ENCODE measurements at places on chromosomes 3 and 15. TPM values are rescaled to one million over a fixed set of nuclear protein-coding genes. Genes with fewer than 3 reads are reported as not detected.

GCSAM gene
- total RNA-seq = 0.63 TPM

SLC22A13 gene
- 2.6 TPM for total RNA-seq

GOLGA6L4 gene
- 11.8 TPM for total RNA-seq

HDC gene
- total RNA-seq = 1.6 TPM

CELF6 gene
- total RNA-seq = 19.2 TPM

DNA sequence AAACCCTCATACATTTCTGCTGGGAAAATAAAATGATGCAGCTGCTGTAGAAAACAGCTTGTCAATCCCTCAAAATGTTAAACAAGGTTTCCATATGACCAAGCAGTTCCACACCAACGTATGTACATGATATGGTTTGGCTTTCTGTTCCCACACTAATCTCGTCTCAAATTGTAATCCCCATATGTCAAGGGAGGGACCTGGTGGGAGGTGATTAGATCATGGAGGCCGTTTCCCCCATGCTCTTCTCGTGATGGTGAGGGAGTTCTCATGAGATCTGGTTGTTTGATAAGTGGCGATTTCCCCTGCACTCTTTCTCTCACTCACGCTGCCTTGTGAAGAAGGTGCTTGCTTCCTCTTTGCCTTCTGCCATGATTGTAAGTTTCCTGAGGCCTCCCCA, 100.6 kb upstream of the SLC24A5 start:
- no peaks in the 10 kb centered on the region for H3K36me3 ChIP-seq
- no peaks in the 10 kb centered on the region for H3K27me3 ChIP-seq
- DNase-seq = no peak
- H3K4me3 ChIP-seq = no peak overlapping the region

DNA sequence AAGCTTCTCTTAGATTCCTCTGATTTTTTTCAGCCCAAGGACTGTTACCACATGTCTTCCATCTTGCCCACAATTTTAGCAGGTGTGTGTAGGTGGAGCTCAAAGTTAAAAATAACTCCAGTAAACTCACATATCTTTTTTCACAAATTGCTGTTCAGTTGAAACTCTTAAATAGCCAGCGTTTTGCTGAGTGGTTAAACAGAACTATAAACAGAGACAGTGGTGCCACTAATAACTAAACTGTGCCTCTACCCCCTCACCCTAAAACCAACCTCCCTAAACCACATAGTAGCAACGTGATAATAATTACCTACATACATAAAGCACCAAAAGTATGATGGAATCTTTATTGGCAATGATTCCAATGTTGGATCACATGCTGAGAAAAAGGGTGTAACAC, 525.1 kb downstream of the PDCD6IP start:
- no peaks in the 10 kb centered on the region for H3K4me1 ChIP-seq
- no peak for DNase-seq
- no peaks in the 10 kb centered on the region for H3K36me3 ChIP-seq
- H3K4me3 ChIP-seq = no peak overlapping the region
- no peak overlapping the region for H3K27ac ChIP-seq

- H3K4me1 ChIP-seq = no peaks in the 10 kb centered on the region
- H3K27me3 ChIP-seq = no peaks in the 10 kb centered on the region
- H3K36me3 ChIP-seq = no peaks in the 10 kb centered on the region
- no peak for DNase-seq
- no peak overlapping the region for H3K27ac ChIP-seq
Observed at GRCh38 chr15:76951220-76951619, 19.7 kb downstream of the RCN2 start.

- no peak for DNase-seq
- H3K4me1 ChIP-seq = no peaks in the 10 kb centered on the region
- no peak overlapping the region for H3K4me3 ChIP-seq
- H3K27ac ChIP-seq = no peak overlapping the region
- H3K27me3 ChIP-seq = no peaks in the 10 kb centered on the region
Observed at GRCh38 chr3:195061756-195062655, 209.0 kb downstream of the XXYLT1 start.

DNA sequence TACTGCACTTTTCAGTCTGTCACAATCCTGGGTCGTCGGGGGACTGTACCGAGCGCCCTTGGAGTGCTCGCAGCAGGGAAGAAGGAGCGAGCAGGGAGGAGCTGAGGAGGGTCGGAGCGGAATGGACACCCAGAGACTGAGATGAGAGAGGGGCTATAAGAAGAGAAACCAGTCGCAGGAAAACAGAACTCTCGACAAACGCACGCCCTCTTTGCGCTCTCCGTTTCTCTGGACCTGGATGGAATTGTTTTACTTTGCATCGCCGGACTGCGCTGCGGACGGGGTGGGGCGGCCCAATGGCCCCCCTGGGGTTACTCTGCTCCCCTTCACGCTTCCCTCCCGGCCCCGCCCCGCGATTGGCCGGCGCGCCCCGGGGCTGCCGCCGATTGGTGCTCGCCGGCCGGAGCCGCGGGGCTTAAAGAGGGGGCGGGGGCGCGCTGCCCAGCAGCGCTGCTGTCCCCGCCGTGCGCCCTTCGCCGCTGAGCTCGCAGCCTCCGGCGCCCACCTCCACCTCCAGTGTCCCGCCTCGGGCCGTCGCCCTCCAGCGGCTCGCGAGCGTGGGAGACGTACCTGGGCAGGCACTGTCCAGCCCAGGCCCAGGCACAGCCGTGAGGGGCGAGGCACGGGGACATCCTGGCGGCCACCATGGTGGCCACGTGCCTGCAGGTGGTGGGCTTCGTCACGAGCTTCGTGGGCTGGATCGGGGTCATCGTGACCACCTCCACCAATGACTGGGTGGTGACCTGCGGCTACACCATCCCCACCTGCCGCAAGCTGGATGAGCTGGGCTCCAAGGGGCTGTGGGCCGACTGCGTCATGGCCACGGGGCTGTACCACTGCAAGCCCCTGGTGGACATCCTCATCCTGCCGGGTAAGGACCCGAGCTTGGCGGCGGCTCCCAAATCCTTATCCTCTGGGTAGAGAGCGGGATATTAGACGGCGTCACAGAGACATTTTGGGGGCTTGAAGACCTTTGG, at the start of gene CLDN11:
TSS of gene CLDN11 (plus strand) at position 447 of the 977 bp plus-strand sequence. CDS start at position 646, 199 bp downstream.
- no peaks in the 10 kb centered on the region for H3K36me3 ChIP-seq
- peak within 1 kb of the TSS; percentile 89 for H3K27ac ChIP-seq
- H3K4me3 ChIP-seq = peak within 1 kb of the TSS; percentile 80
- H3K27me3 ChIP-seq = no peaks in the 10 kb centered on the region
- peaks cover 19% of the 10 kb centered on the region for H3K4me1 ChIP-seq

- no peak overlapping the region for H3K4me3 ChIP-seq
- no peaks in the 10 kb centered on the region for H3K27me3 ChIP-seq
- H3K27ac ChIP-seq = no peak overlapping the region
- H3K4me1 ChIP-seq = no peaks in the 10 kb centered on the region
- H3K36me3 ChIP-seq = no peaks in the 10 kb centered on the region
Observed at GRCh38 chr15:44641651-44642050, 21.8 kb downstream of the SPG11 start.

- H3K4me1 ChIP-seq = peaks cover 13% of the 10 kb centered on the region
- no peaks in the 10 kb centered on the region for H3K27me3 ChIP-seq
- DNase-seq = no peak
Observed at GRCh38 chr15:92806763-92807162, 93.4 kb upstream of the CHD2 start.

DNA sequence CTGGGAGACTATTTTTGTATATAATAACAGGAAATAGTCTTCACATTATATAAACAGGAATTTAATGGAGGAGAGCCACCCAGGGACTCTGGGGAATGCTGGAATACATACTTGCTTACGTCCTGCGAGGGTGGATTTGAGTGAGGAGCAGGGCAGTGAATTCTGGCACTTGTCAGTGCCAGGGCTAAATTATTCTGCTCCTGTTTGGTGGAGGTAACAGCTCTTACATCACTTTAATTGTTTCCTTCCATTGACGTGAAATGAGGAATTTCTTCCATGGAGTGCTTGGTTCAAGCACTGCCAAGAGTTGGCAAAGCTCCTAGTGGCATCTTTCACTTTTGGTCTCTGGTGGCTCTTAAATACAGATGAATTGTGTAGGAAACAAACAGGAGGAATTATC, 94.1 kb upstream of the GOLGA8J start:
- no peak overlapping the region for H3K4me3 ChIP-seq
- H3K36me3 ChIP-seq = no peaks in the 10 kb centered on the region
- DNase-seq = no peak
- no peaks in the 10 kb centered on the region for H3K4me1 ChIP-seq
- H3K27me3 ChIP-seq = no peaks in the 10 kb centered on the region

DNA sequence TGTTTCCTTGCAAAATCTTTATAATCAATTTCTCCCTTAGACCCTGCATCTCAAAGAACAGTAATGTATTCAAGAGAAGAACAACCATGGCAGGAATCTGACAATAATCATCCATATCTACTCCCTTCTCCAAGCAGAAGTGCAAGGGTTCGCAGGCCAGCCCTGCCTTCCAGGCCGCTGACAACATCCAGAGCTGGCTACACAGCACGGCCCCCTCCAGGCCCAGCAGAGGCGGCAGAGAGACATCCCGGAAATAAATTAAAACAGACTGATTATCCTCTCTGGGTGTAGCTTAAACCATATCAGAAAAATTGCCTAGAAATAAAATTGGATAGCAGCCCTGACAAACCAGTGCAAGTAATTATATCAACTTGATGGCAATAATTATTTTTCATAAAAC, 223.3 kb downstream of the FAM43A start:
- DNase-seq = no peak
- no peak overlapping the region for H3K27ac ChIP-seq
- no peaks in the 10 kb centered on the region for H3K4me1 ChIP-seq
- no peak overlapping the region for H3K4me3 ChIP-seq
- H3K27me3 ChIP-seq = no peaks in the 10 kb centered on the region
- H3K36me3 ChIP-seq = no peaks in the 10 kb centered on the region

DNA sequence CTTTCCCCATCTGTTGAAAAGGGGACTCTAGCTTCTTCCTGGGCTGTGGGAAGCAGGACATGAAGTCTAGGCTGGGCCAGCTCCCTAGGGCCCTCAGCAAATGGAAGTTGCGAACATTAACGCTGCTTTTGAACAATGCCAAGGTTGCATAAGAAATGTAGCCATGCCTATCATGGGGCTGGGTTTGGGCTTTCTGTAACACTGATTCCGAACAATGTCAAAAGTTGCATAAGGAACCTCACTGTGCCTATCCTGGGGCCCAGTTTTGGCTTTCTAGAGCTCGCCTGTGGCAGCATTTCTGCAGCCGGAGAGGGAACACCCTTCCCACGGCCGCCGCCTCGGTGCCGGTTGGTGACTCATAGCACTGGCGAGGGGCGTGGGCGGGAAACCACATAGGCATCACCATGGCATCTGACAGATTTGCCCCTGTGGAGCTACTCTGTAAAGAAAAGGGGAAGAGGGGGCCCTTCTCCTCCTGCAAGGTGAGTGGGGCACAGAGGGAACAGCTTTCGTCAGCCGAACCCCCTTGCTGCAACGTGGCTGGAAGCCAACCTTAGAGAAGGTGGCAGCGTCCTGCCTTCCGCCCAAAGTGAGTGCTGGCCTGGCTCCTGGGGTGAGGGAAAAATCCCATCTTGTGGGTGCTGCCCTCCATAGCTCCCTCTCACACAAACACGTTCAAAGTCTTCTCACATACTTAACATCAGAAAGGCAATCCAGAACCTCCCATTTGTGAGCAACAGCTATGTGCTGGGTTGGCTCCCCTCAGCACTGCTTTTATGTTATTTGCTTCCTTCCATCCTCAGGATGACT, 46.6 kb upstream of the ATP2B2 start:
- no peaks in the 10 kb centered on the region for H3K27me3 ChIP-seq
- H3K4me3 ChIP-seq = no peak overlapping the region
- DNase-seq = peak; percentile 22
- no peaks in the 10 kb centered on the region for H3K36me3 ChIP-seq
- no peak overlapping the region for H3K27ac ChIP-seq

All from testis (tissue), 5 donors.